ENCODE measurements at places on chromosomes 4 and X.
A peak's percentile ranks its signal among the peaks of the same experiment; 100 is the strongest.

GRCh38 chrX:120378570-120378969, 16.7 kb downstream of the ATP1B4 start:
- no peak for DNase-seq

DNA sequence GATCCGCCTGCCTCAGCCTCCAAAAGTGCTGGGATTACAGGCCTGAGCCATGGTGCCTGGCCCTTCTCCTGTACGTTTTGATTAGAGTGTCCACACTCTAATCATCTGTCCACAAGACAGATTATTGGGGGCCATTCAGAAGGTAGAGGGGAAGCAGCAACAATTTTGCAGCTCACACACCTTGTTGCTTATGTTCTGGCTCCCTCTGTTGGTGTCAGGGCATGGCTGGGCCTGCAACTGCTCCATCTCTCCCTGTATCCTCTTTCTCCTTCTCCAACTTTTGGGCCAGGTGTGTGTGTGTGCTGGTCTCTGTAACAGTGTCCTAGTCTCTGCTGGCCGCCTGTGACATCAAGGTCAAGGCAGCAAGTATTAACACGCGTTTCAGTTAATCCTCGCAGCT, 125.5 kb upstream of the MBNL3 start:
- DNase-seq = no peak

DNA sequence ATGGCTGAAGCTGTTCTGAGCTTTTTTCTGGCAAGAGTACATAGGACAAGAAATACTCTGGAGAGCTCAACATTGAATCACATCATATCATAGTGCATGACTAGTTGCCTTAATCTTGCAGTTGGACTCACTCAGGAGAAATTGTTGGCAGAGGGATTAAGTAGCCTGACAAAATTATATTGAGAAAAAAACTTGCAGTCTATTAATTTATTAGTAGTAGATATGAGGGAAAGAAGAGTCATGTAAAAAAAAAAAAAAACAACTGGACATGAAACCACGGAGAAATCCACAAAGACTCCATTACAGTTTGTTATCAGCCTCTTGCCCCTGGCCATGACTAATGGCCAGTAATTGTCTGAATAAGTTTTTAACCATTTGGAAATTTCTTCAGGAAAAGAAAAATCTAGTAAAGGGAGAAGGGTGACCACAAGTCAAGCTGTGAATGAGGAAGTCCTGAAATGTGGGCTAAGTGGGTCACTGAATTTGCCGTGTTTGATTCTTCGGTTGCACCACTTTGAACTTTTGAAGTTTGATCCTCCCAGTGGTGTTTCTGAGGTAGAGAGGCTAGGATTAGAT, 45.6 kb downstream of the FHL1 start:
- no peak for DNase-seq

DNA sequence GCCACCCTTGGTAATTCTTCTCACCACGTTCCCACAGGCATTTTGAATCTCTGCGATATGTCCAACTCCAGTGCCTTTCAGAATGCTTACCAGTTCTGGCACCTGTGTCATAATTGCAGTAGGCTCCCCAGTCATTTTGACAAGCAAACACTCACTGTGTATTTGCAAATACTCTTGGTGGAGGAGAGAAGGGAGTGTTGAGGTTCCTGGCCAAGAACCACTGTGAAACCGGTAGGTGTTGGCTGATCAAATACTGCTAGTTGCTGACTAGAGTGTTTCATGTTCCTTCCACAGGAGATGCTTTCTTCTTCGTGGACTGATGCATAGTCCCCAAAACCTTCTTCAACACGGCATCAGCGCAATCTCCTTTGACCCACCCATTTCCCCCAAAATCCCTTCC, 16.0 kb upstream of the NLGN4X start:
- no peak for DNase-seq

DNA sequence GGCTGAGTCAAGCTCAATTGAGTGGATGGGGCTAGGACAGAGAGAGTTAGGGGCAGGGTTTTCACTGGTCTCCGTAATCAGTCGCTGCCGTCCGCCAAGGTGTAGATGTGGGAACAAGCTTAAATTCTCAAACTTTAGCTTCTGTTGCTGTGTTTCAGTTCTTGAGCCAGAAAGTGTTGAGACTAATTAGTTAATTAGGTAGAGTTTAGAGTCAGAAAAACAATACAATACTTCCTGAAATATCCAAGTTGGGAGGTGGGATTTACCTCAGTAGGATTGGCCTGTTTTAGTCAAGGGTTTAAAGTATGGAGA, 1.1 kb upstream of the UBE2D3 start:
- no peak for DNase-seq

DNA sequence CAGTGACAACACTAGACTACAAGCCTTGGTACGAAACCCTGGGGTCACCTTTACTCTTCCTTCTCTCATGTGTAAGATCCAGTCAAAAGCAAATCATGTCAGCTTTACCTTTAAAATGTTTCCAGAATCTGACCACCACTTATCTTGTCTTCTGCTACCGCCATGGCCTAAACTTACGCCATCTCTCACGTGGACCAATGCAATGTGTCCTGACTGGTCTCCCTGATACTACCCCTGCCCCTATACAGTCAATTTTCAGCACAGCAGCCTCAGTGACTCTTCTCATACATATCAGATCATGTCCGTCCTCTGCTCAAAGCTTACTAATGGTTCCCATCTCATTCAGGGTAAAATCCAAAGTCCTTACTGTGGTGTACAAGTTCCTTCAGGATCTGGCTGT, 15.0 kb upstream of the MAML3 start:
- no peak for DNase-seq

DNA sequence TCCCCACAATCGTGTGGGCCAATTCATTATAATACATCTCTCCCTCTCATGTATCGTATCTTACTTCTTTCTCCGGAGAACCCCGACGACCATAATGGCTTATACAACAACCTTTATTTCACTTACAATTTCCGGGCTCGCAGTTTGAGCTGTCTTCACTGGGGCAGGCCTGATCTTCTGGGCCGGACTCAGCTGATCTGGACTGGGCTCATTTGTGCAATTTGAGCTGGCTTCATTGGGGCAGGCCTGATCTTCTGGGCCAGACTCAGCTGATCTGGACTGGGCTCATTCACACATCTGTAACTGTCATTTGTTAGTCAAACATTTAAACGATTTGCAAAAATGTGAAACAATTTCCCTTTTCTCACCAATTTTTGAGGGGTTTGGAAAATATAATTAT, 171.5 kb upstream of the FRG1 start:
- no peak for DNase-seq

GRCh38 chr4:156771171-156771837, 200.3 kb downstream of the PDGFC start:
- peak; percentile 5 for DNase-seq

DNA sequence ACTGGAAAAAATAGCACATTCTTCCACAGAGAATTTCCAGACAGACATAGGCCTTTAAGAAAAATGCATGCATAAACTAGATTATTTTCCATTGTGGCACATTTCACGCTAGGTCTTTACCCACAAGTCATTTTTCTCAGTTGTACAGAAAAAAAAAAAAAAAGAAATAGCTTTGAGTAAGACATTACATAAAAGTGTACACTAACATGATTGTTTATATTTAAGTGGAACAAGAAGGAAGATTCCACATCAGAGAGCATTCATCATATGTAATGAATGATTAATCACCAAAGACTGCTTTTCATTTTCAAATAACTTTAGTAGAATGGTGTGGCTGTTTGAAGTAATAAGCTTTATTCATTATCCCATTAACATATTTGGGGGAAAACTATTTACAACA, 1270.2 kb upstream of the AGA start:
- DNase-seq = no peak

DNA sequence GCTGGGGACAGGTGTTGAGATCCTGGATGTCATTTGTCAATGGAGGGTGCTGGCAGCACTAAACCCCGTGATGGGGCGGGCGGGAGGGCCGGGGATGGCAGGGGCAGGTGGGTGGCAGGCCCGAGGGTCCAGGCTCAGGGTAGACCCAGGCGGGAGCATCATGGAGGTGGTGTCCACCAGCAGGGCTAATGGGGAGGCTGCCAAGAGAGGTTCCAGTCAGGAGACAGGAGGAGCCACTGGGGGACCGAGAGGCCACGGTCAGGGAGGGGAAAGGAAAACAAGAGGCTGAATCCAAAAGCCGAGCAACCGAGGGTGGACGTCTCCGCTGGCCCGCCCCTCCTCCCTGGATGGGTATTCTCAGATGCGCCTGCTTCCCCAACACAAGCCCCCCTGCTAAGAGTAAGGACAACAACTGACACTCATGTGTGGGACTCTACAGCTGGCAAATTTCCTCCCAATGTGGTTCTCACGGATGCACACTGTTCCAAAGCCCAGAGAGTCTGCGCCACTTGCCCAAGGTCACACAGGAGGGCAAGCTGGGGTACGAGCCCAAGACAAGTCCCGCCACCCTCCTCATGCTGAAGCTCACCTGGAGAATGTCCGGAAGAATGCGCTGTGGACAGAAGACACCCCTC, 132.0 kb downstream of the CPZ start:
- DNase-seq = no peak

- no peak for DNase-seq
Measured at GRCh38 chr4:86506591-86506990, 87.5 kb upstream of the PTPN13 start.

DNA sequence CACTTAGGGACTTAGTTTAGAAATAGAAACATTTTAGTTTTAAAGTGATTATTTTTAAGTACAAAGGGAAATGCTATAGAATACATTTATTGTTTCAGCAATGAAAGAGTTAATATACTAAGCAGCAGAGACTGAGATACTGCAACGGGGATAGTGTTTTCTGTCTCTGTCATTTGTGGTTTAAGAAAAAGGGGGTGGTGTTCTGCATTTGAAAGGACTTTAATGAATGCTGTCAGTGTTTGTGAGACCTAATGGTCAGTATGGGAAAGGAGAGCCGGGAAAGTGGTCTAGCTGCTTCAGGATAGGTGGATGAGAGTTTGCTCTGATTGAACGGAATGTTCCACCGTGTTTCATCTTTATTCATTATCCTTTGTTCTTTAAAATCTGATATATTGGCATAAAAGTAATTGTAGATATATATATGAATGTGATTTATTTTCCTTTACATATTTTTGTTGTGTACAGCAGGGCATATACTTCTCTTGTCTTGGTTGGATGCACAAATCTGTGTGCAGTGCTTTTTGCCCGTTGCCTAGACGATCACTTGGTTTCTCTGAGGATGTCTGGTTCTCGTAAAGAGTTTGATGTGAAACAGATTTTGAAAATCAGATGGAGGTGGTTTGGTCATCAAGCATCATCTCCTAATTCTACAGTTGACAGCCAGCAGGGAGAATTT, at the start of gene KLHL5:
Gene KLHL5 (plus strand): TSS at position 139 of the 676 bp plus-strand sequence. CDS start 421 bp downstream, at position 560.
- no peak for DNase-seq

GRCh38 chr4:88792821-88793220, 95.2 kb upstream of the NAP1L5 start:
- DNase-seq = no peak
